Left ventricle myocardium inferior (tissue), 1 donor: ENCODE measurements at places on chromosomes 6 and 20. TPM values are rescaled to one million over a fixed set of nuclear protein-coding genes. Genes with fewer than 3 reads are reported as not detected.

DNA sequence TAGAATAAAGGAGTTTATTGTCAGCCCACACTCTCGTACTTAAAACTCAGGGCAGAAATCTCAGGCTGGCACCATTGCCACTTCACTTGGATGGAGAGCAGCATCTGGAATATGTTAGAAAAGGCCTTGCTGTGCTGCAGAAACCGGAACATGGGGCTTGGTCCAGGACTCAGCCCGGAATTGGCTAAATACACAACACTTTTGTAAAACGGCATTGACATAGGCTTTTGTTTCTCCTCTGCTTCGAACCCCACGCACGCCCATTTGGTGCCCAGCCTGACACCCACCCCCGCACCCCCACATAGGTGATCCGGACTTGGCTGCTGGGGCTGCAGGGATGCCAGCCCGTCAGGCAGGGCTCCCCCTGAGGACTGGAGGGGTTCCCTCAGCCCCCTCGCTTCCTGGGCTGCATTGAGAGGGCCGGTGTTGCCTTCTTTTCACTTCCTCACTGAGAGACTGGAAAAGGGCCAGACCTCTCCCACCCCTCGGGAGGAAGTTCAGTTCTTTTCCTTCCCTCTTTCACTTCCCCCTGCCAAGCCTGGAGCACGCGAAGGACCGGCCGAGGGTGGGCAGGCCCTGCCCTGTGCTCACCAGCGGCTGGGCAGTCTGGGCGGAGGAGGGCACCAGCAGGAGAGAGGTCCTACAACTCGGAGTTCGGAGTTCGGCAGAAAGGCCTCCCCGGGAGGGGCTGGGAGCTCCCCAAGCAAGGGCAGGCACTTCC lies 17.9 kb upstream of the CST3 start:
- H3K4me3 ChIP-seq, result peak overlapping the region; percentile 50
- H3K27ac ChIP-seq, result peak overlapping the region; percentile 89
- H3K27me3 ChIP-seq, result peaks cover 16% of the 10 kb centered on the region
- DNase-seq, result peak; percentile 61
- H3K36me3 ChIP-seq, result no peaks in the 10 kb centered on the region

GRCh38 chr6:80771941-80772340 lies 665.5 kb downstream of the BCKDHB start:
- H3K27me3 ChIP-seq, result no peaks in the 10 kb centered on the region
- DNase-seq, result no peak
- H3K4me3 ChIP-seq, result no peak overlapping the region
- no peak overlapping the region for H3K27ac ChIP-seq
- no peaks in the 10 kb centered on the region for H3K4me1 ChIP-seq

- peaks cover 6% of the 10 kb centered on the region for H3K27me3 ChIP-seq
- no peak for DNase-seq
- H3K4me3 ChIP-seq, result no peak overlapping the region
- no peak overlapping the region for H3K27ac ChIP-seq
- H3K36me3 ChIP-seq, result no peaks in the 10 kb centered on the region
- H3K4me1 ChIP-seq, result peaks cover 3% of the 10 kb centered on the region
Observed at GRCh38 chr6:705047-705446, 12.1 kb upstream of the EXOC2 start.

- no peak overlapping the region for H3K4me3 ChIP-seq
- no peaks in the 10 kb centered on the region for H3K36me3 ChIP-seq
- H3K27ac ChIP-seq, result no peak overlapping the region
- H3K27me3 ChIP-seq, result peaks cover 9% of the 10 kb centered on the region
Observed at GRCh38 chr20:44370639-44371218, 15.2 kb downstream of the HNF4A start.

- H3K4me1 ChIP-seq, result no peaks in the 10 kb centered on the region
- no peak overlapping the region for H3K4me3 ChIP-seq
- no peaks in the 10 kb centered on the region for H3K36me3 ChIP-seq
- no peak for DNase-seq
Observed at GRCh38 chr6:115159733-115160132, 816.9 kb upstream of the HS3ST5 start.

The DEFB123 gene
- not detected for total RNA-seq

The BCAS4 gene
- 2.1 TPM for total RNA-seq
